ENCODE measurements at places on chromosomes 16 and 17. TPM values are rescaled to one million over a fixed set of nuclear protein-coding genes. Genes with fewer than 3 reads are reported as not detected.

TNFRSF12A gene
- 641 TPM for total RNA-seq

DNA sequence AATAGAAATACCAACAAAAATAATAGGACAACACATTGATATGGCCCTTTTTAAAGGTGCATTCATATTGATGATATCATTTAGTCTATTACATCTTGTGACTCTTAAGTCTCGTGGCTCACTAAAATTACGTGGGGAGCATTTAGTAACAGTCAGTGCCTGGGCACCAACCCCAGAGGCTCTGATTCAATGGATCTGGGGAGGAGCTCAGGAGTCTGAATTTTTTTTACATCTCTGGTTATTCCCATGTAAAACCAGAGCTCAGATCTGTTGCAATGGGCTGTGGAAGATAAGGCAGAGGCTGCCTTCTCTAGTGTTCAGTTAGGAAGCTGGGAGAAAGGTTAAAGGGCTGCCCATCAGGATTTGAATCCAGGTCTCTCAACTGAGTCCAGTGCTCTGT is 549.9 kb upstream of the CDH5 start:
- no peak for DNase-seq

GRCh38 chr17:67165201-67165600 is 79.8 kb downstream of the HELZ start:
- no peak for DNase-seq

GRCh38 chr16:50263940-50264929 is 2.1 kb upstream of the ADCY7 start:
- DNase-seq = no peak

PABPN1L gene
- total RNA-seq = not detected

DNA sequence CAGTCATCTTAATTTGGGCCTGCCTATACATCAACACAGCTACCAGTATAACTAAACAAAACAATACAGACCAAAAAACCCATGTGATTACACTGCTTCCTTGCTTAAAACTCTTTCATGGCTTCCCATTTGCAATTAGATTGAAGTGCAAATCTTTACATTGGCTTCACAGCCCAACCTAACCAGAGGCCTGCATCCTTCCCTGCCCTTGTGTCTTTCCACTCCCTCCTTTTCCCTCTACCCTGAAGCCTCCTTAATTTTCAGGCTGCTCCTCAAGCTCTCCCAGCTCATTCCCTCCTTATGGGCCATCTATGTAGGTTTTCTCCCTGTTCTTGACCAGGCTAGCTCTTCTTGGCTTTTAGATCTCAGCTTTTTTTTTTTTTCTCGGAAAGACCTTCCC is 147.8 kb downstream of the TOX3 start:
- DNase-seq = no peak

DNA sequence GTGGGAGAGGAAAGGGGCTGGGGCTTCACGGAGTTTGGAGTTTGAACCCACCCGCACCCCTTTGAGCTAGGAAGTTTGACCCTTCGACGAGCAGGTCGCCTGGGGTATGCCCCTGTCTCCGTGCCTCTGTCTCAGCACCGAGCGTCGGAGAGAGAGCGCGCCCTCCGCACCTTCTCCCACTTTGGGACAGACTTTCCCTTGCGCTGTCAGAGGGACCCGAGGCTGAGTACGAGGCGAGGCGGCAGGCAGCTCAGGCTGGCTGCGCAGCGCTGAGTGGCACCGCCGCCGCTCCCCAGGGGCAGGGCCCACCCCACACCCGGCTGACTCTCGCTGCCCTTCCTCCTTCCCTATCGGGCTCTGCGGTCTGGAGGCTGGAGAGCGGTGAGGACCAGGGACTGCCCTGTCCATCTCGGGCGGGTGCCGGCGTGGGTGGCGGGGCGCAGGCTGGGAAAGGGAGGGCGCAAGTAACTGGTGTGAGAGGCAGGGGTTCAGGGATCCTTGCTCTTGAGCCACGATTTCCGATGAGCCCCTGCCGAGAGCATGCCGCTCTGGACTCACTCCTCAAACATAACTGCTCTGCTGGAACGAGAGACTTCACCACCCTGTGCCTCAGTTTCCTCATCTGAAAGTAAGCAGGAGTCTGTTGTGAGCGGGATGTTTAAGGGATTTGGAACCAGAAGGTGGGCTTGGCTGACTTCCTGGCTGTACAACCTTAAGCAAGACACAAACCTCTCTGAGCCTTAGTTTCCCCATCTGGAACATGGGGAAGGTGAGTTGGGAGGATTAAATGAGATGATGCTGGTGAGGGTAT is 981 bp downstream of the BEAN1 start:
- DNase-seq = no peak

OR4D1 gene
- not detected for total RNA-seq

DNA sequence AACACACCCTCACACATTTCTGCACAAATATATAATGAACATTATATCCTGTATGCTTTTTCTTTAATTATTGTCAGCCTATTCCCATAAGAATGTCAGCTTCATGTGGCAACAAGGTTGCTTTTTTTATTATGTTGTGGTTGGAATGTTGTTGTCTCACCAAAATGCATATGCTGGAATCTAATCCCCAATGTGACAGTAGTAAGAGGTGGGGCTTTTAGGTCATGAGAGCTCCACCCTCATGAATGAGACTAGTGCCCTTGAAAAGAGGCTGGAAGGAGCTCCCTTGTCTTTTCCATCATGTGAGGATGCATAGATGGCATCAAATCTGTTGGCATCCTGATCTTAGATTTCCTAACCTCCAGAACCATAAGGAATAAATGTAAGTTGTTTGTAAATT is 131.3 kb upstream of the IRX6 start:
- no peak for DNase-seq

Measured in MCF 10A (cell line).